Frontal cortex (tissue), 4 donors: ENCODE measurements at places on chromosomes 11 and 22. TPM values are rescaled to one million over a fixed set of nuclear protein-coding genes. Genes with fewer than 3 reads are reported as not detected.

- DNase-seq: no peak
Observed at GRCh38 chr22:45210991-45211390, 29.7 kb downstream of the KIAA0930 start.

DNA sequence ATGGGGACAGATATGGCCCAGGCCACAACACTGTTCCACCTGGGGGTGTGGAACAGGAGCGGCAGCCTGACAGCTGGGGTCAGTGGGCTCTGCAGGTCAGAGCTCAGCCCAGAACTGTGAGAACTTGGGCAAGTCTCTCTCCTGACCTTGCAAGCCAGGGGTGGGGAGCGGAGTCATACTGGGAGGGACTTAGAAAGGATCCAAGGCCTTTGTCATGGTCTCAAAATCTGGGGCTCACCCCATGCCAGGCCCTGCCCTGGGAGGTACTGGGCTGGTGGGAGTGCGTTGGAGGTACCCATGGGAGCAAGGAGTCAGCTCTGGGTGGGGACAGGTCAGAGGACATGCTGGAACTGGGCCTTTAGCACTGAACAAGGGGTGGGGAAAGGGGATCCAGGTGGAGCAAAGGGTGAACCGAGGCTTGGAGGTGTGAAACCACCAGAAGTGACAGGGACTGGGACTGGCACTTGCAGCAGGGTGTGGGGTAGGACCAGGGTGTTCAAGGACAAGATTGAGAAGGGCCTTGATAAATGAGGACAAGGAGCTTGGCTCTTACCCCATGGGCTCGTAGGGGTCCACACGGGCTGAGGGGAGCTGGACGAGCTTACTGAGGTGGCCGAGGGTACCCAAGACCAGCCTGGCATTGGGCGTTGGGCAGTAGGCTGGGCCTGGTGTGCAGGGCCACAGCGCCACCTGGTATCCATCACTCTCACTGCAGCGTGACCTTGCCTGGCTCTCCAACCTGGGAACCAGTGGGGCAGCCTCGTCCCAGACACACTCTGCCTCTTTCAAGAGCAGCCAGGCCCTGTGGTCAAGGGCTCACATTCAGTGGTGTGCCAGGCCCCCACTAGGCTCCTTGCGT lies 7.4 kb upstream of the PMM1 start:
- DNase-seq: peak; percentile 71

DNA sequence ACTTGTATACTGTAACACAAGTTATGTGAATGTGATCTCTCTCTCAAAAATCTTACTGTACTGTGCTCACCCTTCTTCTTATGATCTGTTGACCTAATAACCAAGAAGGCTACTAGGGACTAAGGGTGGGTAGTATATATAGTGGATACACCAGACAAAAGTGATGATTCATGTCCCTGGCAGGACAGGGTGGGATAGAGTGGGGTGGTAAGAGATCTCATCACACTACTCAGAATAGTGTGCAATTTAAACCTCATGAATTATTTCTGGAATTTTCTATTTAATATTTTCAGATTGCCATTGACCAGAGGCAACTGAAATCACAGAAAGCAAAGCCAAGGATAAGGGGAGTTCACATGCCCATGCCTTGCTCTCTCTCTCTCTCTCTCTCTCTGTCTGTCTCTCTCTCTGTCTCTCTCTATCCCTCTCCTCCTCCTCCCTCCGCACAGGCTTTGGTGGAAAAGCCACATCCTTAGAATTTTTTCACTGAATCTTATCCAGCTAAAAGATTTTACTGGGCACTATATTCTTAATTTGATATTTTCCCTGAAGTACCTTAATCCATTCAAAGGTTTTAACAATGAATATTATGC lies 12.0 kb upstream of the STK33 start:
- DNase-seq: no peak

GRCh38 chr11:104531075-104531474 lies 367.1 kb upstream of the PDGFD start:
- no peak for DNase-seq

DNA sequence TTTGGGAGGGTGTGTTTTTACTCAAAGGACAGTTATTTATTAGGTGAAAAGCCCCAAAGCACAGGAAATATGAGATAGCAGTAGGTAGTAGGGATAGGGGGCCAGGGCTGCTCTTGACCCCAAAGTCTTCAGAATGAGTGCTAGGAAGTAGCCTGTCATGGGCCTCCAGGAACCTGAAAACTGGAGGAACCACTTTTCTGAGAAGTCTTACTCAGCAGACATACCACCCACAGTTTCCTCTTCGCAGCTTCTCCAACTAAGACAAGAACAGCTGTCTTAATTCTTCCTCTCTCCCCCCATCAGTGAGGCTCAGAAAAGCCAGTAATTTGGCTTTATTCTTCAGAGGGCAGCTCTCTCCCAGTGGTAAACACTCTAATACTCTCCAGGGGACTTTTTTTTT lies 84.0 kb upstream of the CTSC start:
- DNase-seq: no peak

- no peak for DNase-seq
Observed at GRCh38 chr11:10392095-10393079, 62.7 kb upstream of the AMPD3 start.

MS4A6E gene
- not detected for total RNA-seq

DNA sequence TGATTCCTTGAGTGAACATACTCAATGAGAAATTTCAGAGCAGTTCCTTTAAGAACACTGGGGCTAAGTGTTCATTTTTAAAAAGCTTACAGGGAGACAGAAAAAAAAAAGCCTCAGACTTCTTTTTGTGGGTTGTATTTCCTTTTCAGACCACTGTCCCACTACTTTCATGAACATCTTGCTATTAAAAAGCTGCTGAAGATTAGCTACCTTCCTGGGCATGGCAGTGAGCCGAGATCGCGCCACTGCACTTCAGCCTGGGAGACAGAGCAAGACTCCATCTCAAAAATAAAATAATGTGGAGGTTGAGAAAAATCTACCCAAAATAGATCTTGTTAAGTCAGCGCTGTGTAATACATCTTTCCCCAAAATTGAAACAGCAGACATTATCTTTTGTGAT lies 10.8 kb downstream of the TRAF6 start:
- no peak for DNase-seq

GAB4 gene
- not detected for total RNA-seq

GRCh38 chr11:4418403-4418802 lies 24.9 kb upstream of the TRIM21 start:
- DNase-seq: no peak

DNA sequence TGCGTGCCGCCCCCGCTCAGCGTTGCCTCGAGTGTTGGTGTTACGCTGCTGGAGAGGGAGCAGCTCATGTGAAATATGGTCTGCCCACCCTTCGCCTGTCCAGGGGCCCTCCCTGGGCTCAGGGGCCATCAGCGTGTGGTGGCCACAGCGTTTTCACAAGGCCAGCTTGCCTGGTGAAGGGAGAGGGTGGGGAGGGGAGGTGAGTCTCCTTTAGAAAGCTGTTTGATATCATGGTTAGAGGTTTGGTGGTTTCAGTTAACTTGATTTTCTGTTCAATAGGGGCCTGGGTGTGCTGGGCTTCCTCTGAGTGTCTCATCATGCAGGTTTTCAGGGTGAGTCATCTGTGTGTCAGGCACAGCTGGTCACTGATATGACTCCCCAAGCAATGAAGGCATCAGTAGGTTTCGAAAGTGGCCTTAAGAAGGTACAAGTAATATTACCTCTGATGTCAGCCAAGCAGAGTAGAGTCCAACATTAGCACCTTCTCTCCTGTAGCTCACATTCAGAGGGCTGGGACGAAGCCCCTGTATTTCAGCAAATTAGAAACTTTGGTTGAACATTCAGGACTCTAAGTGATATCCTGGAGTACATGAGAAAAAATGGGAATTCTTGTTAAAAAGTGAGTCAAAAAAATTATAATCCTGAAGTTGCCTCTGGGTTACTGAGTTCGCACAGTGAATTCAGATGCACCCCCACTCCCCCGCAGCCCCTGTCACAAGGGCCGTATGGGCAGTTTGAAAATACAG lies 172.5 kb downstream of the TBC1D22A start:
- DNase-seq: no peak

DNA sequence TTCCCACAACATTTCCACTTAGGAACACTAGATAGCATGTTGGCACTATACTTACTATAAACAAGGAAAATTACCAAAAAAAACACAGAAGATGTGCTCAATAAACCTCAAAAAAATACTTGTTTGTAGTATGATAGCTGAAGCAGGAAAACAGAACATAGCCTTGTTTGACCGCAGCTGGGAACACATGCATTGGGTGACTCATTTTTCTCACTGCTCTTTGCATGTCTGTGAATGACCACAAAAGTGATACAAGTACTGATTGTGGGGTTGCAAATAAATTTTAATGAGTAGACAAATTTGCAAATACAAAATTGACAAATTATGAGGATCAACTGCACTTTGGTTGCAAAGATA lies 22.8 kb upstream of the GUCY1A2 start:
- DNase-seq: no peak

CASP12 gene
- 0.82 TPM for total RNA-seq

DNA sequence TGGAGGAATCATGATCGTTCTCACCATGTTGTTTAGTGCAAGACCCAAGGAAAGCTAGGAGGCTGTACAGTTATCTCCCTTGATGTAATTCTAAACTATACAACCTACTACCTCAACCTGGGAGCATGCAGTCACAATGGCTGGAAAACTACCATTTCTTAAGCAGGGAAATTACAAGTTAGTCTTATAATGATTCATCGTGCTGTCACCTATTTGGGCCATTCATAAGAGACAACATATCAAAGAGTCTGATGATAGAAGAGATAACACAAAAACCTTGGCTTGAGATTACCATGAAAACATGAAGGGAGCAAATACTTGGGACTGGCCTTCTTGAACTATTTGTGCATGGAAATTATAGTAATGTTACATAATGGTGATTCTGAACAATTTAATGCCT lies 30.5 kb upstream of the BLID start:
- DNase-seq: no peak

DNA sequence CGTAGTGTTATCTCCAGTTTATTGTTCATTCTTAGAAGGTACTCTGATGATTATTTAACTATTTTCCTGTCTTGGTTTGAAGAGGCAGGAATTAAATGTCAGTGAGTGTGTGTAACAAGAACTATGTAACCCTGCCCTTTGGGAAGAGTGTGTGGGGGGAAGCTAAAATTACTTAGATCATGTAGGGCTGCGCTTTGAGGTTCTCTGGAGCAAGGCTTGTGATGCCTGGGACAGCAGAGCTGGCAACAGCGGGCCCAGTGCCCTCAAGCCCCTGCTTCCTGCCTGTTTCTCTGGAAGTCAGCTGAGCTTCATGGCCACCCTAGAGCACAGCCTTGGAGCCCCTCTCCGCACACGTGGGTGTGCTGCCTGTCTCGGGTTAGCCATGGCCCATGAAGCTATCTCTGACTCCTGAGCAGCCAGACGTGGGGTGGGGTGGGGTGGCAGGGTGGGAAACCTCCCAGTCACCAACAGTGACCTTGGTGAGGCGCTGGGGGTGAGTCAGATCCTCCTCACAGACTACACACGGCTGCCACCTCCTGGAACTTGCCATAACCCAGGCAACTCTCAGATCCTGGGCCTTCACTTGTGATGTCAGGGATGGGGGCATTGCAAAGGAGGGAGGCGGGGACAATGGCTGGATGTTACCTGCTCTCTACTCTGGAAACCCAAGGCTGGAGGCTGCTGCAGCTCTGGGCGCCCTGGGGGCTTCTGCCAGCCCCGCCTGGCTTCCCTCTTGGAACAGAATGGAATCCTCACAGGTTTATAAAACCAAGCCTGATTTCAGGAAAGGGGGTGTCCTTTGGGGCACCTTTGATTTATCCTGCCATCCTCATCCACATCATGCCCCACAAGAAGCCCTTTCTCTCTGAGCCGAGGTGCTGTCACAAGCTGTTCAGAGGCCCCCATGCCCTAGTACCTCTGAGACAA lies 88.6 kb downstream of the SNX19 start:
- peak; percentile 25 for DNase-seq

CNIH2 gene
- 41.6 TPM for total RNA-seq

DNAJB7 gene
- total RNA-seq: not detected

- no peak for DNase-seq
Observed at GRCh38 chr22:30611197-30611596, 4.2 kb downstream of the TCN2 start.

DNA sequence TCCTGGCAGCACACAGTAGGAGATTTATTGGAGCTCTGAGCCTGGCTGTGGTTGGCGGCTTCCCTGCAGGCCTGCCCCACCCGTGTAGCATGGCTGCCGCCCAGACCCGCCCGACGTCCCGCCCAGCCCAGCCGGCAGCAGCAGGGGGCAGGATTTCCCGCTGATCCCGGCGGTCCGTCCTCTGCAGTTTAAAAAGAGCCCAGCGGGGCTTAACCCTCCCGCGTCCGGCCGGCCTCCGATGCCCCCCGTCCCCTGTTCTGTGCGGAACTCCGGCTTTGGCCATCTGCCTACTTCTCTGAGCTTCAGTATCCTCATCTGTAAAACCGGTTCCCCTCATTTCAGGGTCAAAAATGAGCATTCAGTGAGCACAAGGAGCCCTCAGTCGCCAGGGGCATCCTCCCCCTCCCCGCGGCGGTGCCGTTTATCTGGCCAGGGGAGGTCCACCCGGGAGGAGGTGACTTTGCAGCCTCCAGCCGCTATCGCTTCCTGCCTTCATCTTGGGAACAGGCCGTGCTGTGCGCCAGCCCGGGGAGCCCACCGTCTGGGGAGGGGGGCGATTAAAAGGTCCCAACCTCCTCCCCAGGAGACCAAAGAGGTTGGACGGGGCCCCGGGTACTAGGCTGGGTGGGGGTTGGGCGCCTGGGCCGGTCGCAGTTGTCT lies at the start of gene GAS2L1:
Gene GAS2L1, plus strand, starts transcription at position 476 of the 660 bp plus-strand sequence. CDS start 1,456 bp downstream, outside the sequence.
- DNase-seq: peak; percentile 85

DNA sequence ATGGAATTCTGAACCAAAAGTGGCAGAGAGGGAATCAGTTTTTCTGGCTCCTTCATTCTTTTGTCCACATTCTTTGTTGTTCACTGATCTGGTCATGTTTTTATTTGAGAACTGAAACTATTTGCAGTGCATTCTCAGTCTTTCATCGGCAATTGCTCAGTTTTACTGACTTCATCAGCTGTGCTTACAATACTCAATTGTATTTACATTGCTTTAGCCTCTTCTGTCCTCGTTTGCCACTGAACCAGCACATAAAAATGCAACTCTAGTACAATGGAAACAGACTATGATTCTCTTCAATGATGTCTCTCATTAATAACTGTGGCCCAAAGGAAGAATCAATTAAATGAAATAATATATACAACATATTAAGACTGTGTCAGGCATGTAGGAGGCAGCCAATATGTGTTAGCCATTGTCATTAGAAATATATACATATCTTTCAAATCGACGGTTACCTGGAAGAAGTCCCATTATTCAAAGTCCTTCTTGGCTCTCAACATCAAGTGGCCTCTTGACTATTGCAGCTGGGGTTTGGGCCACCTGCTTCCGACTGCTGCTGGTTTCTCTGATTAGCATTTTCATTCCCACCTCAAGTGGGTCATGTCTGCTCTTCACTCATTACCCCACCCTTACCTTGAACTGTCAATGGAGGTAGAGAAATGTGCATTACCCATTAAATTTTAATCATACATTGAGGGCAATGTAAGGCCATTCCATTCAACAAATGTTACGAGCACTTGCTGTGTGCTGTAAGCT lies 600.1 kb downstream of the INSC start:
- no peak for DNase-seq

DNA sequence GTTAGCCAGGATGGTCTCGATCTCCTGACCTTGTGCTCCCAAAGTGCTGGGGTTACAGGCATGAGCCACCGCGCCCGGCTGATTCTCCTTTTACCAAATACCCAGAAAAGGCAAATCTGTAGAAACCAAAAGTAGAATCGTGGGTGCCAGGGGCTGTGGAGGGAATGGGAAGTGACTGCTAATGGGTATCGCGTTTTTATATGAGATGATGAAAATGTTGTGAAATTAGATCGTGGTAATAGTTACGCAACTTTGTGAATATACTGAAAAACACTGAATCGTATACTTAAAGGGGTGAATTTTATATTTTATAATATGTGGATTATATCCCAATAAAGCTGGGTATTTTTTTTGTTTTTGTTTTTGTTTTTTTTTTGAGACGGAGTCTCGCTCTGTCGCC lies 48.2 kb upstream of the CREB3L1 start:
- DNase-seq: no peak
